ENCODE measurements at places on chromosomes 1 and 21.

DNA sequence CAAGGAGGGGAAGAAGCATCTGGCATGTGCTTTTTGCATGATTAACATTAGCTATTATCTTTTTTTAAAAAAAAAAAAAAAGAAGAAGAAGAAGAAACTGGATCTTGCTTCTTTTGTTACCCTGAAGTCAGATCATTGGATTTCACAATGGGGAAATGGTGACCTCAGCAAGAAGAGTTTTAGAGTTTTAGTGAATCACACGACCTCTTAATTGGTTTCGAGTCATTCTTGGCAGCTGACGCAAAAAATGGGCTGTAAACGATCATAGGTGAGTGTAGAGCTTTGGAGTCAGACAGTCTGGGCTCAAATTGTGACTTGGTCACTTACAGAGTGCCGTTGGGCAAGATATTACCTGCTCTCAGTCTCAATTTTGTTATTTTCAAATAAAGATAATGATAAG is 33.3 kb upstream of the PGBD5 start:
- no peak for DNase-seq

GRCh38 chr21:46518983-46519583 is 60.4 kb downstream of the DIP2A start:
- no peak for DNase-seq

DNA sequence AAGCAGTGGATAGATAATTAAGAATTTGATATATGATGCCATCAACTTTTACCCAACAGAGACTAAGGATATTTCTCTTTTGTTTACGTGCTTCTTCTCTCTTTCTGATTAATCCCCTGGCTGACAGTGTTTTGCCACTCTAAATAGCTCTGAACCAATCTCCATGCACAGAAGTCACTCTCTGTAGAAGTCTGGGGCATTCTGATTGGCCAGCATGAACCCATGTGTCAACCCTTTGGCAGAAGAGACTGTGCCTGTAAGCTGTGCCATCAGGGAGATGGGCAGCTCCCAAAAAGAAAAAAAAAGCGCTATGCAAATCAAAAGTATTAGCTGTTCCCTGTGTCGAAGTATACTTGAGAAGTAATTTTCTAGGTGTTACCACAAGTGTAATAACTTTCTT is 34.1 kb upstream of the NRIP1 start:
- DNase-seq: no peak

GRCh38 chr1:47838562-47839432 is 158.4 kb downstream of the TRABD2B start:
- no peak for DNase-seq
